ENCODE measurements at places on chromosomes 7 and 10. TPM values are rescaled to one million over a fixed set of nuclear protein-coding genes. Genes with fewer than 3 reads are reported as not detected.

DNA sequence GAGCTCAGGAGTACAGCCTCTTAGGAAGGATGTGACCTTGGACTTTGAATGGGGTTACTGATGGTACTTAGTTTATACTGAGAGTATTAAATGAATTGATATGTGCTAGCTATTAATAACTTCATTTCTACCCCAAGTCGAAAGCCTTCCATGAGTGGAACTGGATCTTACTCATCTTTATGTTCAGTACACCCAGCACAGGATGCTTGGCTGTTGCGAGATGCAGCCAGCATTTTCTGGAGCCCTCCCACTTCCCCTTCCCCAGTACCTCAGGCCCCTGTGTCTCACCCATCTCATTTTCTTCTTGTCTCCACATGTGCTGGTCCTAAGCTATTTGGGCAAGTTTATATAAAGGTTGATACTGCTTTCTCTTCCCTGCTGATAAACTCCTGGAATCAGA, 7.2 kb downstream of the UPP1 start:
- no peak for DNase-seq

GRCh38 chr7:76065016-76065612, 17.2 kb downstream of the MDH2 start:
- no peak for DNase-seq

MBL2 gene
- polyA plus RNA-seq = not detected

- DNase-seq = no peak
These were observed 38.6 kb downstream of the ZNRF2 start for GRCh38 chr7:30323006-30323355.

ABCA13 gene
- polyA plus RNA-seq = 0.01 TPM

DNA sequence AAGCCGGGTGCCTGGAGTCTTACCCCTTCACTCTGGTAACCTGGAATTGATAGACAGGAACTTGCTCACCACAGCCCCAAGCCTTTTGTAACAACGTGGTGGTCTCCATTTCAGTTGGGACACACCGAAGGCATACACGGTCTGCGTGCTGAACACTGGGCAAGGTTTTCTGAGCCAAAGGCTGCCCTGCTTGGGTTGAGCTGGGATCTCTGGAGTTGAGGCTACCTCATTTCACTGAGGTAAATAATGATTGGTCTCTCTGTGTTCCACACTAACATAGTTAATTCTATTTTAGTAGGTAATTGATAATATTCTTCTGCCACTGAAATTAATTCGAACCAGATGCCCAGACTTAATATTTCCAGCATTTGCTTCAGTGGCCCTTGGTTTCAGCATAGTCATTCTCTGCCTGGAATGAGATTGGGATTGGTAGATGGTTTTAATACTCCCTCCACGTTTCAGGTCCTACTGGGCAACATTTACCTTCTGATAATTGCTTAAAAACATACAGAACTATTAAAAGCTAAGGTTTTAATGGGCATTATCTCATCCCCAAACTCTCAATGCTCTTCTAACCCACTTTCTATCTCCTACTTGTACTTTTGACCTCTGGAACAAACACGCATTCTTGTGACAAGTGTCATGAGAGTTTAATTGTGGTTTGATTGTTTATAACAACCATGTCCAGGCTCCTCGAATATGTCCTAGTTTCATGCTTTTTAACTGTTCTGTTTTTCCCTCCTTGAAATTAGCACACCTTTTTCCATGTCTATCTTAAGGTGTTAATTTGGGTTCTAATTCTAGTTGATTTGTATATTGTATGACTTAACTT, 202.3 kb upstream of the KLF6 start:
- no peak for DNase-seq

SMNDC1 gene
- 10.1 TPM for polyA plus RNA-seq

DNA sequence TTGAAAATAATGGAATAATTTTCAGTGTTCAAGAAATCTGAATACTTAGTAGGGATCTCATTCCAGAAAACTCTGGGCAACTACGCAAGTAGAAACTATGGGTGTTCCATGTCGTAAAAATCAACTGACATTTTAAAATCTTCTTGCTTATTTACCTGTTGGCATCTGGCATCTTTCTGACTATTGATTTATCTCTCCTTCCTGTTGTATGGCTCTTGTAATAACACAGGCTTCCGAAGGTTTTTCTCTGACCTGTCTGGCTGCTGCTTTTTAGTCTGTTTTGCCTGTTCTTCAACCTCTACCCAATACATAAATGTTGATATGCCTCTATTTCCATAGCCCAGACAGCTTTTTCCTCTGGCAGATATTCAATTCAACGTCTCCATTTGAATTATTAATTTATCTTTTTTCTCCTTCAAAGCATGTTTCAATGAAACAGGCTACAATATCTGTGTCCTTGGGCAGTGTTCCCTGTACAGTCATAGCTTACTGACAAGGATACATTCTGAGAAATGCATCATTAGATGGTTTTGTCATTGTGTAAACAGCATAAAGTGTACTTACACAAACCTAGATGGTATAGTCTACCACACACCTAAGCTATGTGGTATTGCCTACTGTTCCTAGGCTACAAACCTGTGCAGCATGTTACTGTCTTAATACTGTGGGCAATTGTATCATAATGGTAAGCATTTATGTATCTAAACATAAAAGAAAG, 105.9 kb upstream of the ETV1 start:
- DNase-seq = no peak

GRCh38 chr10:131851346-131851745, 49.5 kb upstream of the PPP2R2D start:
- DNase-seq = no peak

CDH23 gene
- polyA plus RNA-seq = 1.6 TPM

- no peak for DNase-seq
These were observed 76.4 kb downstream of the CARD11 start for GRCh38 chr7:2967253-2967652.

DNA sequence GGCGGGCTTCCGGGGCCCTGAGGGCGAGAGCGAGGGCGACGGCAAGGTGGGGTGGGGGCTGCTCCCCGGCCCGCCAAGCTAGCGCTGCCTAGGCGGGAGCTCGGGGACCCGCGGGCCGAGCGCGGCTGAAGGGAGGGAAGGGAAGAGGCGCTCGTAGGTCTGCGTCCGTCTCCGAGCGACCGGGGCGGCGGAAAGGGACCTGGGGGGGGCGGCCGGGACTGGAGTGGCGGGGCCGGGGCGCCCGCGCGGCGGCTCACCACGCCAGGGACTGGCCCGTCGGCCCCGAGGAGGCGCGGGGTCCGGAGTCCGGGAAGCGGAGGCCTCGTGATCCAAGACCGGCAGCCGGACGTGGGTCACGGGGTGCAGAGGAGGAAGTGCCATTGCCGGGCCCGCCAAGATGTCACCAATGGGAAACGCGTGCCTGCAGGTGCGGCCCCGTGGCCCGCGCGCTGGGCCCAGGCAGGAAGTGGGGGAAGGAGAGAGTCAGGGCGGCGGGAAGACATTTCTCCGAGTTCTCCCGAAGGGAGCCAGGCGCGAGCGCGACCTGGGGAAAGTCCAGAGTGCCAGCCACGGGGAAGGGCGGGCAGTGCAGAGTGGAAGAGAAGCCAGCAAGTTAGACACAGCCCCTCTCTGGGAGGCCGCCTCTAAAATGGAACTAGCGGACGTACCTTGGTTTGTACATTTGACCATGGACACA, 11.9 kb downstream of the HNRNPF start:
- DNase-seq = peak; percentile 91

EVX1 gene
- polyA plus RNA-seq = not detected

- DNase-seq = no peak
These were observed 35.0 kb downstream of the ADCY1 start for GRCh38 chr7:45609180-45609579.

DNA sequence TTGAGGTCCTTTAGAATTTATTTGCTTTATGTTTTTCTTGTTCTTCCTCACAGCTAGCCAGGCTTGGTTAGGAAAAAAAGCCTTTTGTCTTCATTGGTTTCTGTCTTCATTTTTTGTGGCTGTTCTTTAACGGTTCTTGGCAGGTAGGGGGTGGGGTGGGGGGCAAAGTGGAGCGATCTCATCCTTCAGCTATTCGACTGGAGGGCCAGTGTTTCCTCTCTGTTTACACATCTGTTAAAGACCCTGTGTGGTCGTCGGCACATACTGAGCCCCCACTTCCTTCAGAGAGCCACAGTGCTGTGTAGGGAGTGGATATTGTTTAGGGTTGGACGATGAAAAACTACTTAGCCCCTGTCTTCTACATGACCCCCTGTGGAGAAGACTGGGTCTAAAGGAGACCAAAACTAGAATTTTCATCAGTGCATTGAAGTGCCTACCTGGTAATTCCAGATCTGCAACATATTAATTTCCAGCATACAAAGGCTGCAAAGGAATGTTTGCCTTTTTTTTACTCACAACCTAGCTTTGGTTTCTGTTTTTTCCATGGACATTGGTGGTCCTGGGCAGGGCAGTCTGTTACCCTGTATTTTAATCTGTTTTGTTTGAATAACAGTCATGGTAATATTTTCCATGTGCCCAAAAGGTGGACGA, 29.0 kb downstream of the PRPF18 start:
- DNase-seq = no peak

- DNase-seq = no peak
These were observed 473 bp upstream of the ZNF32 start for GRCh38 chr10:43649185-43649523.

IDI2 gene
- polyA plus RNA-seq = 0.07 TPM

- no peak for DNase-seq
These were observed 95.3 kb upstream of the CARD11 start for GRCh38 chr7:3138997-3139396.

DNA sequence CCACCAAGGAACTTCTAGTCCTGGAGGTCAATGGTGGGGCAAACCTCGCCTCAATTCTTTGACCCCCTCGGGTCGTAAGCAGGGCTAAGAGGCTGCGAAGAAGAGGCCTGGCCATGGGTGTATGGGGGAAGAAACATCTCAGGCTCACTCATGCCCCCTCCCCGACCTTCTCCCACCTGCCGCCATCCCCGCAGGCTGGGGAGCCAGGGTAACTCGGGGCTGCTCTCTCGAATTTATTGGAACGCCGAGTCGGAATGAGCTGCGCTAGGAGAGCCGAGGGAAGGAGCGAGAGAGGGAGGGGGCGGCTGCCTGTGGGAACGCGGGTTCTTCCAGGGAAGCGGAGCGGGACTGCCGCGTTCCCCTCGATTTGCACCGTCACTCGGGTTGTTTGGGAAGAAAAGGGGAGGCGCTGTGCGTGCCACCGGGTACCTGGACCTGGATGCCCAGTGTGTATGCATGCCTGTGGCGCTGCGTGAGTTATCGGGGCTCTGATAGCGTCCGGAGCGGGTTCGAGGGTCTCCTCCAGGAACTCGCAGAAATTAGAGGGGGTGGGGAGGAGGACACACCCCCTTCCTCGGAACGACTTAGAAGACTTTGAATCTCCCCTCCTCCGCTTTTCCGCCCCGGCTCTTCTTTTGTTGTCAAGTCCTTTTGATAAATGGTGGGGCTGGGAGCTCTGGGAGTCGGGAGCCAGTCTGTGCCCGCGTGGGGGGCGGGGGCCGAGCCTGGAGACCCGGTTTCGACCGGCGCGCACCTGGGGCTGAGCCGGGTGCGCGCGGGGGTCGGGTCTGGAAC, 1.8 kb upstream of the ZNF503 start:
- DNase-seq = peak; percentile 29

XRCC2 gene
- polyA plus RNA-seq = 0.29 TPM

DNA sequence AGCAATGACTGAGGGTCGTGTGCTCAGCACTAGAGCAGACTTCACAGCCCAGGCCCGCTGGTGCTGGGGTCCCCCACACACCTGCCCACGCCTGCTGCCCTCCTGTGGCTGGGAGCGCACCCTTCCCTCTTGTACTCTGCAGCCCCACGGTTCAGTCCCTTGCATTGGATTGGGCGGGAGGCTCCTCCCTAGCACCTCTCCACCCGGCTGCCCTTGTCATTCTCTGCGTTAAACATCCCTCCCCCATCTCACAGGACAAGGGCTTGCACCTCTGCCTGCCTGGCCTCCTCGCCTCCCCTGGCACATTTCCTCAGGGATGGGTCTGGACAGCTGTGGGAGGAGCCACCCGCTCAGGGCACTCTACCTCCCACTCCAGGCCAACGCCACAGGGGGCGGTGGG, 68.6 kb downstream of the ALOX5 start:
- DNase-seq = no peak

SHOC2 gene
- 22.4 TPM for polyA plus RNA-seq

GRCh38 chr10:80382989-80383388, 25.4 kb upstream of the PRXL2A start:
- peak; percentile 41 for DNase-seq

C10orf67 gene
- 0.42 TPM for polyA plus RNA-seq

GRCh38 chr10:77281719-77282118, 355.9 kb downstream of the KCNMA1 start:
- no peak for DNase-seq

IFRD1 gene
- polyA plus RNA-seq = 78.5 TPM

- no peak for DNase-seq
These were observed 73.6 kb upstream of the DNAJB6 start for GRCh38 chr7:157263156-157263555.

- DNase-seq = no peak
These were observed 44.4 kb upstream of the SP4 start for GRCh38 chr7:21383227-21384220.

- peak; percentile 22 for DNase-seq
These were observed 17.1 kb downstream of the ARHGAP21 start for GRCh38 chr10:24706479-24707118.

DNA sequence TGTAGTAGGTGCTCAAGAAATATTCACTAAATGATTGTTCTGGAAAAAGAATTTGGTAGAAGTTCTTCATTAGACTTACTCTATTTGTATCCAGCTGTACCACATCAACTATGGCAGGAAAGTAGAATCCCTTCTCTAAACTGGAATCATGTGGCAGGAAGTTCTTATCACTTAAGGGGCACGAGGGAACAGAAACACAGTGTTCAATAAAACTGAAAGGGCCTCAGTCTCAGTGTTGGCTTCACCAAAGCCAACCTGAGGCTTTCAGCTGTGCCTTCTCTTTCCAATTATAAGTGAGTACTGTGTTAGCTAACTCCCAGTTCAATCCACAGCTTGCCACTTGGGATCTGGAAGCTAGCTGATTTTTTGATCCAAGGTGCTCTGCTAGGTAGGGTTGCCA, 257.6 kb upstream of the LRGUK start:
- no peak for DNase-seq

DNA sequence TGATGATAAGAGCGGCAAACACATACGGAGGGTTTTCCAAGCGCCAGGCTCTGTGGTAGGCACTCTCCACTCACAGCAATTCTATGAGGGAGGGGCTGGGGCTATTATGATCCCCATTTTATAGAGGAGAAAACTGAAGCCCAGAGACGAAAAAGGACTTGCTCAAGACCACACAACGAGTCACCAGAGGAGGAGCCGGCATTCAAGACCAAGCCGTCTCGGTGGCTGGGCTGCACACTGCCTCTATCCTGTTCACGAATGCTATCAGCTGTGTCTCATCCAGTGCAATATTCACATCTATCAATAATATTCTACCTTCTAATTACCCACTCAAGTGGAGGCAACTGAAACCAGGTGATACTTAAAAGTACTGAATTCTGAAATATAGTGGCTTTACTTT, 67.8 kb upstream of the NMT2 start:
- DNase-seq = no peak

- DNase-seq = no peak
These were observed 24.9 kb downstream of the C10orf120 start for GRCh38 chr10:122674781-122675180.
